ENCODE measurements at places on chromosomes 6 and 20. TPM values are rescaled to one million over a fixed set of nuclear protein-coding genes. Genes with fewer than 3 reads are reported as not detected.

DNA sequence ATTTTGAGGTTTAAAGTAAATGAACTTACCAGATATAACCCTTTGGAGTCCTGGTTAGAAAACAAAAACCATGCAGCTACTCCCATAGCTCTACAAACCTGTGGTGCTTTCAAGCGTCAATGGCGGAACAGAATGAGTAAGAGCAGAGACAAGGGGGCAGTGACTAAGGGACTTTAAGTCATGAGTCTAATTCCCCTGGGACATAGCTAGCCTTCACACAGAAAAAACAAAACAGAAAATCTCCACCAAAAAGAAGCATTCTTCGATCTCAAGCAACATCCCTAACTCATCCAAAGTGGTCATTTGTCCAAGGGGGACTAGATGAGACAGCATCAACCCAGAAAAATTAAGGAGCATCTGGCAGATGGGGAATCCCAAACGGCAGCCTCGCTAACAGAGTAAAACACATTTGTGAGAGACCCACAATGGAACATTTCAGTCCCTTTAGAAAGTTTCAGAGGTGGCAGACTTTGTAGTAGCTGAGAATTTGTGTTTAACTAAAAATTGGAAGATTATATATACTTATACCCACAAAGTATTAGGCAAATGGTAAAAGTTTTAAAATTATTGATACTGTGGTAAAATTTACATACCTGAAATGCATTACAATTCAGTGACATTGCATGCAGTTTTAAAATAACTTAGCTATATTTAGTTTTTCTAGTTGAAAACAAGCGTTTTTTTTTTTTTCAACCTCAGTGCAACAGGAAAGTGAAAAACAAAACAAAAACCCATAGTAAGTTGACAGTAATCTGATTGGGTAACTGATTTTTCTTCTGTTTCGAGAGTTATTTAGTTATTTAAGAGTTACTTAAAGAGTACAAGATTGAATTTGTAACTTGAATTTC is 67.5 kb downstream of the KCNQ5 start:
- DNase-seq: no peak

- DNase-seq: no peak
Observed at GRCh38 chr20:50058662-50059402, 54.1 kb downstream of the UBE2V1 start.

Gene RBBP8NL
- 0.14 TPM for total RNA-seq

DNA sequence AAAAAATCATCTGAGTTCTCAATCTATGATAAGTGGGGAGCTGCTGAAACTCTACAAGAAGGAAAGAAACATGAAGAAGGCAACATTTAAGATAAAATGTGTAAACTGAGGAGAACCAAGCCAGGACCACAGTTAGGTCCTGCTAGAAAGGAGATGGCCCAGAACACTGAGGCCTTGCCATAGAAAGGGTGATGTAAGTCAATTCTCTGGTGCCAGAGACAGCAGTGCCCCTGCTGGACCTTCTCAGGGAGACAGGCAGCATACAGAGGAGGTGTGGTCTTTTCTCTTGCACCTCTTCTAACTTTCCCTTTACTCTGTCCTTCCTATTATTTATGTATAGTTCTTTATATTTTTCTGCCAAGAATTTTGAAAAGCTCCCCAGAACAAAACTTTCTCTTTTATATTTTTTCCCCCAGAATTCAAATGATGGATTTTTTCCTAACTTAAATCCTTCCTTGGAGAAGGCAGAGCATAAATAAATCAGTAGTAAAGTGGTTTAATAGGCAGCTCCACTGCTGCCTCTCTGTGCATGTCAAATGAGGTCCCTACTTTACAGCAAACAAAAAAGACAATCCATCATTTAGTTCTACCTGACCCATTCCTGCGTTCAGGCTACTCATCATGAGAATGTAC is 9.0 kb downstream of the UQCC2 start:
- DNase-seq: peak; percentile 23

DNA sequence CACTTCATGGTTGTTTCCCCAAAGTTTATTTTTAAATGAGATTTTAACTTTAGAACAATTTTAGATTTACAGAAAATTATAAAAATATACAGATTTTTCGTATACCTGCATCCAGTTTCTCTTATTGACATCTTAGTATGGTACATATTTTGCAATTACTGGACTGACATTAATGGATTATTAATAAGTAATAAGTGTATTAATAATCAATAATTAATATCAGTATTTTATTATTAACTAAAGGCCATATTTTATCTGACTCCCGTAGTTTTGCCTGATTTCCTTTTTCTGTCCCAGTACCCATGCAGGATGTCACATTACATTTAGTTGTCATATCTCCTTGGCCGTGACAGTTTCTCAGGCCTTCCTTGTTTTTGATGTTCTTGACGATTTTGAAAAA is 307.0 kb downstream of the C6orf118 start:
- no peak for DNase-seq

DNA sequence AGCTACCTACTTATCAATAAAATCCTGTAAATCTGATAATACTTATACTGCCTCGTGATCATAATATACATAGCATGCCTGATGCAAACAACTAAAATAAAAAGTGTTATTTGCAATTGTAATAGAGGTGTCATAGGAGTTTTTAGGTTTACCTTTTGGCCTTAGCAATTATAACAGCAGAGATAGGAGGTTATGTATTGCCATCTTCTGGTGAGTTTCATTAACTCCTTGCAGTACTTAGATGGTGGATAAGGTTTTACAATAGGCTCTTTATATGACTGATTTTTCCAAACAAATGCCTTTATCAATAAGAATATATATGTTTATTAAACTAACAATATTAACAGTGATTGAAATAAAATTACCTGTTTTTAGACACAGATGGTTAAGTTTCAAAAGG is 27.8 kb upstream of the MYCT1 start:
- peak; percentile 22 for DNase-seq

Gene C6orf52
- total RNA-seq: 2.9 TPM

DNA sequence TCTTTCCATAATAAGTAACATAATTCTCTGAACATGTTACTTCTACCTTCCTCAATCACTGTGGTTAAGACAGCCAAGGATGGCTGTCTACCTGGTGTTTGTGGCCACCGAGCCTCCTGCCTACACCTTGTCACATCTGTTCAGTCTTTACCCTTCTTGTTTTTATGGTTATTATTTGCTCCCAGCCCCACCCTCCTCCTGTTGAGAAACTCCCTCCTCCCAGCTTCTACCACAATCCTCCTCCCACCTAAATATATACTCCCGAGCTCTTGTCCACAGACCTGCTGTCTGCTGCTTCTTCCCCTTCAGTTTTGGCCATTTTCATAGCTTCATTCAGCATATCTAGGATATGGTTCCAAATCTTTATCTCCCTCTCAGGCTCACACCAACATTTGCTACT is 35.7 kb upstream of the GABRR1 start:
- no peak for DNase-seq

DNA sequence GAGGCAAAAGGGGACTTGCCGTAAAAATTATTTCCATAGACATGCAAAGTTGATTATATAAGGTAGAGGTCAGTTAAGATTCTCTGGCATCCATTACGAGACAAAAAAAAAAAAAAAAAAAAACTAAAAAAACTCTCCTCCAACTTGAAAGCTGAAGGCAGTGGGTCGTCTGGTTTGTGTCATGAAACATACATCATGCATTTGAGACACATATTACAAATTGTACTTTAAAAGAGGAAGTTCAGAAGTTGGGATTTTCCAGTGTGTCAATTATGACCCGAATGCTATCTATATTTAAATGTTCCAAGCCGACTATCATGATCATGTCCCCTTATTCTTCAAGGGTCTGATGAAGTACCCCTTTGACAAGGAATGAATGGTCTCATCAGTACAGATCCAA is 125.1 kb downstream of the ZNF217 start:
- no peak for DNase-seq

DNA sequence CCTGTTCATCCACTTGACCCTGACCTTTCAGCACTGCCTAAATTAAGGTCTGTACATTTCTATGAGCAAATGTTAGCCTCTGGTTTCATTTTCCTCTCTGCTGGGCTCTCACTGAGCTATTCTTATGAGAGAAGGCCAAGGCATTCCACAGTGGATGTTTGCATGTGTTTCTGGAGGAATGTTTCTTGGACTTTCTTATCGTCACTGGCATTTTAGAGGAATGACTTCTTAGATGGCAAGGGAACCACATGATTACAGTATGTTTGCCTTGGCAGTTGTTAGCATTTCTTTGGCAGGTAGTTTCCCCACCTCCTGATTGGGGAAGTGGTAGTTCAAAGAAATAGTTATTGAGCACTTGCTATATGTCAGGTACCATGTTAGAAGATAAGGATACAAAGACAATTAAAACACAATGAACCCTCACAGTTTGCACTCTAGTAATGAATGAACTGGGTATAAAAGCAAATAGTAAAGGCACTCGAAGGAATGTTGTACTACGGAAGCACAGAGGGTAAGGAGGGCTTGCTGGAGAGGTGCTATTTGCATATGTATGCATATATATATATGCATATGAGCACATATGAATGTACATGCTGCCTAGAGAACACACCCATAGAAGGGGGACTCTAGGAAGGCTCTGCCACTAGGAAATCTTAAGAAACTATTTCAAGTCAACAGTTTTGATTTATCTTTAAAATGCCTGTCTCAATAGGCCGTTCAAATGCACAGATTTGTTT is 307.4 kb downstream of the EYA4 start:
- DNase-seq: peak; percentile 96

DNA sequence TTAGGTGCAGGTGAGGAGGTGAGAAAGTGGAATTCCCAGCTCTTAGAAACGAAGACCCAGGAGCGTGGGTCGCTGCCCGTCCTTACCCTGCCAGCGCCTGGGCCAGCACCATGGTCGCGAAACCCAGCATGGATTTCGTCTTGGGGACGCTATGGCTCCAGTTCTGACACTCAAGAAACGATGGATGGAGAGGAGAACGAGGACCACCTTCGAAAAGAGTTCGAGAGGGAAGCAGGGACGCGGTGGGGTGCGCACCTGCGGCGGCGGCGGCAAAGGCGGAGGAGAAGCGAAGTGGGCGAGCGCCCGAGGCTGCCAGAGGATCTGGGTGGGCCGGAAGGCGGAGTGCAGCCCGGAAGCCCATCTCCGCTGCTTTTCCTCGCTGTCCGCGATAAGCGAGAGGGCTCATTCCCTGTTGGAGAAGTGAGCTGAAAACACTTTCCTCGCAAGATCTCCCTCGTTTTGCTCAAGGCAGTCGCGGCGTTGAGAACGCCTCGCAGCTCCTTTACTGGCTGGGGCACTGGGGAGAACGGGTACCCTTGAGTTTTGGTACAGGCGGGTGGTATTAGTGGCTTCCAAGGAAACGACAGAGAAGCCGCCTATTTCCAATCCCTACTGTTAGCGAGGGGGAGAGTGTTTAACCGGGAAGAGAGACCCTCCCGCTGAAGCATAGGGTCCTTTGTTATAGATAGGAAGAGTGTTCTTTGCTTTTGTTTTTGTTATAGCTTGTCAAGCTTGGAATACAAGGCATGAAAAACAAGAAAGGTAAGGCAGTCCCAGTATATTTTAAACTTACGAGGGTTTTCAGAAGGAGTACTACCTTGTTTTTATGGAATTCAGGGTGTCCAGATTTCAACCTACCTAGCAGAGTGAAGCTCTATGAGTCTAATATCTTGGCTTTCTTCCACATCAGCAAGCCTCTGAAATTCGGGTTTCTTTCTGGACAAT is 109.5 kb downstream of the TRIM27 start:
- DNase-seq: no peak

GRCh38 chr6:163352011-163352685 is 62.4 kb upstream of the QKI start:
- no peak for DNase-seq

GRCh38 chr6:150705392-150705791 is 105.7 kb downstream of the PLEKHG1 start:
- no peak for DNase-seq

Gene ZNF341
- total RNA-seq: 2.0 TPM

Gene RPS6KA2
- 33.5 TPM for total RNA-seq

DNA sequence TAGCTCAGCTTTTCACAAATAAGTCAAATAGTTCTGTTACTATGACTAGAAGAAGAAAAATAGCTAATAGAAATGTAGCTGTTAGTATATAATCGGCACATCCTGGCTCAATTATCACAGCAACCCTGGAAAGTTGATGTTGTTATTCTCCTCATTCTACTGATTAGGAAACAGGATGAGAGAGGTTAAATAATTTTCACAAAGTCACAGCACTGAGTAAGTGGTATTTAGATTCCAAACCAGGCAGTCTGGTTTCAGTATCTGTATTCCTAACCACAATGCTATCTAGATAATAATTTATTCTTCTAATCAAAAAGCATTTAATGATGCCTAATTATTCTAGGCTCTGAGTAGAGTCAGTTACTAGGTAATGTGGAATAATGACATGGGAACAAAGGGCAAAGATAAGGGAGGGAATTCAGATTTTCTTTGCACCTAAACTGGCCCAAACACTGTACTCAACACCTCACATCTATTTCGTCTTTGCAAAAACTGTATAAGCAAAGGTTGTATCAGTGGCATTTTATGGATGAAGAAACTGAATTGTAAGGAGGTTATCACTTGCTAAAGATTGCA is 51.3 kb downstream of the PDE7B start:
- peak; percentile 45 for DNase-seq

DNA sequence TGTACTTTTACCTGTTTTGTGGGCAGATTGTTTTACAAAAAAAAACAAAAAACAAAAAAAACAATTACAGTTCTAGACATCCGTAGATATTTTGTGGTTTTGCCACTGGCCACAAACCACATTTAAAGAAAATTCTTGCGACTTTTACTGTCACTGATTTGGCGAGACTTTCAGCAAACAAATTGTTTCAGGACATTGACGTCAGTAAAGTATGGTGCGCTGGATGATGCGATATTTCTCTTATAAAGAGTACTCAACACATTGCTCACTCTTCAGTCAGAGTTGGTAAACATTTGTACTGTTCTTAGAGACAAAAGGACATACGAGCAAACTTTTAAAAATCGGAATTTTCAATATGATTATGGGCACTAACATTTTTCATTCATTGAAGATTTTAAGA is 229.8 kb downstream of the HAO1 start:
- peak; percentile 69 for DNase-seq
